ENCODE measurements at places on chromosomes 7 and 10. TPM values are rescaled to one million over a fixed set of nuclear protein-coding genes. Genes with fewer than 3 reads are reported as not detected.

TLX1 gene
- not detected for total RNA-seq

STEAP1B gene
- 10.9 TPM for total RNA-seq

PRLHR gene
- total RNA-seq = not detected

FOXI2 gene
- not detected for total RNA-seq
